Fibroblast of pulmonary artery (primary cell): ENCODE measurements at places on chromosomes 16 and 17.

GRCh38 chr17:66667491-66668030, 167.4 kb upstream of the CACNG5 start:
- no peak for DNase-seq

DNA sequence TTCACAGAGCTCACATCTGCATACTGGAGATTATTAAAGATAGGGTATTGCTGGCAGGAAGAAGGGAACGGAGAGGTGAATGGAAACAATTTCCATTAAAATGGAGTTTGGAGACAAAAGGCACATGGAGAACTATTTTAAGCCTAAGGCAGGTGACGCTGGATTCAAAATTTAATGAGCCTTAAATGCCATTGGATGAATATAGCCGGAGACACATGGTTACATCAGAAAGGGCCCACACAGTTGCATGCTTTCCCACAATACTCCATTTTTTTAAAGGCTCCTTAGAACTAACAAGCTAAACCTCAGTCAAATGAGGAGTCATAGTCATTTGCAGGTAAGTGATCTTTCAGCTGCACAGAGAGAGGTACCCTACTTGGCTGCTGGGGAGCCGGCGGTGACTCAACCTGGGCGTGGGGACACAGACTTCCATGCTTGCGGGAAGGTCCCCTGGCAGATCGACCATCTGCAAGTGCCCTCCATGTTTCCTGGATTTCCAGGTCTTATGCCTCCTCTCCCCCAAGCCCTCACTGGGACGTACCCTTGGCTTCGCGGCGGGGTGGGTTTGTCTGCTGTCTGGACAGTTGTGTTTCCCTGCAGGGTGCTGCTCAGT, 259.2 kb downstream of the CBLN1 start:
- no peak for DNase-seq

DNA sequence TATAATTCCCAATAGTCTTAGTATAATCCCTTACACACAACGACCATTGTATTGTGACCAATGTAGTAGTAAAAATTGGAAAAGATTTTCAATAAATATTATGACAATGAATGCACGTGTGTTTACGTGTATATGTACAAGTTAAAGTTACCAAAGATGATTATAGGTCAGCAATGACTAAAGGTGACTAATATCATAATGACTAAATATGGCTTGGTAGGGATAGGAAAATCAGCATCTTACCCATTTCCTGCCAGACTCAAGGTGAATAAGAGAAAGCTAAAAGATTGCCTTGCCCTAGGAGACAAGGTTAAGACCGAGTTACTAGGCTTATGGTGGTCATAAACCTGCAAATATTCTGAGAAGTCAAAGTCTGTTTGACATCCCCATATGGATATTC, 34.4 kb downstream of the CPD start:
- DNase-seq, result no peak

GRCh38 chr17:60506312-60506711, 19.7 kb downstream of the APPBP2 start:
- DNase-seq, result peak; percentile 74

GRCh38 chr17:41650794-41651624, 26.6 kb upstream of the KRT17 start:
- no peak for DNase-seq

DNA sequence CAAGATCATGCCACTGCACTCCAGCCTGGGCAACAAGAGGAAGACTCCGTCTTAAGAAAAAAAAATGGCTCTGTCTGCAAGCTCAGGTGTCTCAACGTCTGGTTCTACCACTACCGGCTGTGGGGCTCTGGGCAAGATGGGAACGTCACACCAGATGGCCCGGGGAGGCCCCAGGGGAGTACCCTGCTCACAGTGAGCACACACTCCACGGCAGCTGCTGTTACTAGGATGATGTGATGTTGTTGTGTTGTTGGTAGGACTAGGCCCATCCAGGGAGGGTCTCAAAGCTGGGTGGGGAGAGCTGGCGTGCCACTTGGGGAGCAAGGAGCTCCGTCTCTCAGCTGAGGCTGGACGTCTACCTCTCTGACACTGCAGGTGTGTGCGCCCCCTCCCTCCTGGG, 9.4 kb upstream of the NPTX1 start:
- no peak for DNase-seq
